ENCODE measurements at places on chromosomes 4 and X.

- DNase-seq, result no peak
Observed at GRCh38 chr4:172088556-172088955, 275.4 kb downstream of the GALNTL6 start.

GRCh38 chrX:52139545-52139895 lies 45.2 kb upstream of the MAGED4 start:
- DNase-seq, result no peak

DNA sequence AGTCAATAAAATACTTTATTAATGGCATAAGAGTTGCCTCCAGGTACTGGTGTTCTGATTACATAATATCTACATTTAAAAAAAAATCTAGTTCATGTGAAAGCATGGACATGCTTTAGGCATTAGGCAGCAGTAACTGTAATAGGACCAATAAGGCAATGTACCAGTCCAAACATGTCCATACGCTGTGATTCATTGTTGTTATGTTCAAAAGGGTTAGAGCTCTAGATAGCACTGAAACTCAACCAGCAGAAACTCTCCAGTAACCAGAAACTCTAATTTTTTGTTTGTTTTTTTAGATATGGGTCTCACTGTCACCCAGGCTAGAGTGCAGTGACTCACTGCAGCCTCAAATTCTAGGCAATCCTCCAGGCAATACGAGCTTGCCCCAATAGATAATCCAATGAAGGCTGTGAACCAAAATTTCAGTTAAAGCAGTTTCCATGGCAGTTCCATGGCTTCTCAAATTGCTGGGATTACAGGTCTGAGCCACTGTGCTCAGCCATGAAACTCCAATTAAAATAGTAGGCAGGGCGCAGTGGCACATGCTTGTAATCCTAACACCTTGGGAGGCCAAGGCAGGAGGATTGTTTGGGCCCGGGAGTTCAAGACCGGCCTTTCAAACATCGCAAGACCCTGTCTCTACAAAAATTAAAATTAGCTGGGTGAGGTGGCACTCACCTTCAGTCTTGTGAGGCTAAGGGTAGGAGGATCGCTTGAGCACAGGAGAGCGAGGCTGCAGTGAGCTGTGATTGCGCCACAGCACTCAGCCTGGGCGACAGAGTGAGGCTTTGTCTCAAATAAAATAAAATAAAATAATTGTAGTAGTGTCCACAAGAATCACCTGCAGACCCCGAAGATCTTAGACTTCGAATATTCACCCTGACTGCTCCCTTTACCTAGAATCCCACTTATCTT lies 36.3 kb downstream of the MGARP start:
- no peak for DNase-seq

GRCh38 chr4:124757126-124757525 lies 44.6 kb upstream of the ANKRD50 start:
- no peak for DNase-seq

DNA sequence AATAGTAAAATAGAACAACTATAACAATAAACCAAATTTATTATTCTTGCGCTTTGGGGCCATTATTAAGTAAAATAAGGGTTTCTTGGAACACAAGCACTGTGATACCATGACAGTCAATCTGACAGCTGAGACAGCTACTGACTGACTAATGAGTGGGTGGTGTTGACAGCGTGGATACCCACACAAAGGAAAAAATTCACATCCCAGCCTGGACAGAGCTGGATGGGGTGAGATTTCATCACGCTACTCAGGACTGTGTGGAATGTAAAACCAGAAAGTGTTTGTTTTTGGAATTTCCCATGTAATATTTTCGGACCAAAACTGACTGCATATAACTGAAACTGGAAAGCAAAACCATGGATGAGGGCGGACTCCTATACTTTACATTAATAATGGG lies 48.8 kb downstream of the IGFBP7 start:
- no peak for DNase-seq

DNA sequence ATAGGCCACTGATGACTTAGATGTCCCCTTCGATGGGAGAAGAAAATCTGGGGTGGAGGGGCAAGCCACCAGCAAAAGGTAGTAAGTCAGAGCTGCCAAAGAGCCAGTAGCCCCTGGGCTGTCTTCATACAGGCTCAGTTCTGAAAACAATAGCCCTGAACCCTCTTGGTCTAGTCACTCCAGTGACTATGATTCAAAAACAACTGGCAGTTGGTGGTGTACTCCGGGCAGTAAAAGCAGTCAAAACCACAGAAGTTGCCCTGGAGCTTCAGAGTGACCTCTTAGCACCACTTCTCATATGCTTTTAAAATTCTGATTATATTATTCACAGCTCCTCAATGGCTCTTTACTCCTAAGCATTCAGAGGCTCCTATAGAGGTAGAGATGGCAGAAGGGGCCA lies 164.3 kb upstream of the MAMLD1 start:
- DNase-seq, result no peak

DNA sequence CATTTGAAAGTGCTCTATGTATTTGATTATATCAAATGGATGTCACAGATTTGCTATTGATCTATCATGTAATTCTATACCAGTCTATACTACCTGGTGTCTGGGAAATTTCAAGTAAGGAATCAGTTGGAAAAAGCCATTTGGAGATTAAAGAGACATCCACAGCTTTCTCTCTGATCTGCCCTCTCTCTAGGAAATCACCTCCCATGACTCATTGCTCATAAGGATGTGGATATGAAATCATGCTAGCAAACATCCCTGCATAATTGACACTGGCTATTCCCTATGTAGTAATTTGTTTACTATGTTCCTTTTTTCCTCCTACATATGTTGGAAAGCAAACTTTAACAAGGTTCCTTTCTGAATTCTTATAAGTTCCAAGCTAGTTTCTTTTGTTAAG lies 94.3 kb downstream of the TEX13A start:
- no peak for DNase-seq

DNA sequence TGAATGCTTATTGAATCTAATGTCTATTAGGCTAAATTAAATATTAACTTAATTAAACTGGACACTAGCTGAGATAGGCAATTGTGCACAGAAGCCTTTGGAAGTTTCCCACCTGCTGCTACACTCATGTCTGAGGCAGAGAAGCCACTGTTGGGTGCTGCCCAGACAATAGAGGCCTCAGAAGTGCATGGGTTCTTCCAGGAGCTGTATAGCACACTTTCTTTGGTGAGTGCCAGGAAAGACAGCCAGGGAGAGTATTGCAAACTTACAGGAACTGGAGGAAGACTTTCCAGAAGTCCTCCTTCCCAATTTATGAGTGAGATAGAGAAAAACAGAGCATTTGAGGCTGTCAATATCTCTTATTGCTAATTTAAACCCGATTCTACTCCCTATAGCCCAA lies 89.9 kb downstream of the GPAT3 start:
- no peak for DNase-seq

- DNase-seq, result no peak
Observed at GRCh38 chrX:154370300-154371016, 4.0 kb downstream of the FLNA start.

DNA sequence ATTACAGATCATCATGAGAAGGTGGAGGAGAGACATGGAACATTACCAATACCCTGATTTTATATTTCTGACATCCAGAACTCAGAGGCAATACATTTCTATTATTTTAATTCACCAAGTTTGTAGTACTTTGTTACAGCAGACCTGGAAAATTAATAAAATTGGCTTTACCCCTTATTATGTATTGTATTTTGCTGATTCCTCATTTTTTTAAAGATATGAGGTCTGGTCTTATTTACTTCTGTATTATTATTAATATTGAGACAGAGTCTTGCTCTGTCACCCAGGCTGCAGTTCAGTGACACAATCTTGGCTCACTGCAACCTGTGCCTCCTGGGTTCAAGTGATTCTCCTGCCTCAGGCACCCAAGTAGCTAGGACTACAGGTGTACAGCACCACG lies 357.3 kb upstream of the TECRL start:
- DNase-seq, result no peak

DNA sequence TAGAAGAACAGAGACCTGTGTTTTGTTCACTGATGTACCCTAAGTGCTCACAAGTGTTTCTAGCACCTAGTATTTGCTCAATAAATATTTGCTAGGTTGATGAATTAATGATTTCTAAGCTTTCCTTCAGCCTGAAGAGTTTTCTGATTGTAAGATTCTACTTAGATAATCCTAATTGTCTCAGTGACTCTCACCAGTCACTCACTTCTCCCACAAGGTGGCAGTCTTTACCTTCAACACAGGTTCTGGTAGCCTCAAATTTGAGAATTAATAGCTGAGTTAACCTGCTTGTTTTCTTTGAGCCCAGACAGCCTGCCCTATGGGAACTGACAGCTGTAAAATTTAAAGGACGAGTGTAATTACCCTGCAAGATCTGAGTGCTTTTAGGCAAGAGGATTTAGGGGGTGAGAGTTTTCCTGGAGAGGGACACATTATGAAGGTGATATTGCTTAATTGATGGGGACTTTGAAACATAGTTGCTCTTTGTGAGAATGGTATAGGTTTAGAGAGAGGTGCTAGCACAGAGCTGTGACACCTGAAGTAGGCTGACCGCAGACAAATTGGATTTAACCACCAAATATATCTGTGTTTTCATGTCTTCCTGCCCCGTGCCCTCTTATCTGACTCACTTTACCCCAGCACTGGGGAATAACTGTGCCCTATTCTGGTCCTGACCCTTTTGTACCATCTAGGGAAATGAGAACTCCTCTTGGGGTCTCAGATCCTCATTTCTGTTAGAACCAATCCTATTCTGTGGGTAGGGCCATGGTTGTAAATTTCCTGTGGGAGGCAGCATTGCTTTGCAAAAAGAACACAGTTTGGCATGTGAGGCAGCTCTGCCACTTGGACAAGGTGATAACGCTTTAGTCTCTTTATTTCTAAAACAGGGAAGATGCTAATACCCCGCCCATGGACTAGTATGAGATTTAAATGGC lies 27.7 kb downstream of the CD38 start:
- no peak for DNase-seq

DNA sequence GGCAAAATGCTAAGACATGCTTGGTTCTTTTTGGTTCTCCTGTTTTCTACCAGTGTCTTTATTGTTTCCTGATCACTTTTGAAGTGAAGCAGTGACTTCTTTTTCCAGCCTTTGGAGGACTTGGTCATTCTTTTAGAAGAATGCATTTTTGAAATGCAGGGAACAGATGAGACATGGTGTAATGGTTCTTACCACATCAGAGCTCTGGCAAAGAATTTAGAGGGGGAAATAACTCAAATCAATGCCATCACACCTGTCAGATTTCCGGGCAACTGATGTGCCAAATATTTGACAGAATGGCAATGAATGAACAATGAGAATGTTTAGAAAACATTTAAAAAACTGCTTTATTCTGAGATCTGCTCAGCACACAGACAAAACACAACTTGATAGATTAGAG lies 519.6 kb downstream of the IQCM start:
- DNase-seq, result no peak

- DNase-seq, result no peak
Observed at GRCh38 chr4:30537456-30537855, 182.7 kb upstream of the PCDH7 start.

GRCh38 chr4:17817027-17817426 lies 6.2 kb downstream of the NCAPG start:
- no peak for DNase-seq

GRCh38 chrX:110692866-110693265 lies 102.8 kb downstream of the CHRDL1 start:
- DNase-seq, result no peak
